ENCODE measurements at places on chromosomes 2 and 18. TPM values are rescaled to one million over a fixed set of nuclear protein-coding genes. Genes with fewer than 3 reads are reported as not detected.

GRCh38 chr2:75790121-75790813, 79.6 kb upstream of the GCFC2 start:
- DNase-seq = no peak

DNA sequence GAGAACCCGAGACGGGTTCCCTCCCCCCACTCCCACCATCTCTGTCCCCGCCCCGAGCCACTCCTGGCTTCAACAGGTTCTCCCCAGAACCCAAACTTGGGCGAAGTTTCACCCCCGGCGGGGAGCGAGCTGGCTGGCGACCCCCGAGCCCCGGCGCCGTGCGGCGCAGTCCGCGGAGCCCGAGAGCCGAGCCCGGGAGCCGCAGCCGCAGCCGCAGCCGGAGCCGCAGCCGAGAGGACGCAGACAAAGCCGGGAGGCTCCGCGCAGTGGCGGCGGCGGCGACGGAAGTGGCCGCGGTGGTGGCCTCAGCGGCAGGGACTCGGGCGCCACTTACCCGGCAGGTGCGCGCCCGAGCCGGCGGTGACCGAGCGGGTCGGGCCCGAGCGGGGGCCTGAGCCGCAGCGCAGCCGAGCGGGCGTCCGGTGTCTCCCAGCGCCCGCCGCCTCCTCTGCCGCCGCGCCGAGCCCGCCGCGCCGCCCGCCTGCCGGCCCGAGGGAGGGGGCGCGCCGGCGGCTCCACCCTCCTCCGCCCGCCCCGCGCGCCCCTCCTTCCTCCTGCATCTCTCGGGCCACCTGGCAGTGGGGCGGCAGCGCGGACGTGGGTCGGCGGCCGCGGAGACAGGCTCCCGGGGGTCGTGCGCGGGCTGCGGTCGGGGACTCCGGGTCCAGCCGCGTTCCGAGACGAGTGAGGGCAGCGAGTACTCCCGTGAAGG, at the start of gene ECEL1:
Gene ECEL1, minus strand, starts transcription at position 450 of the 712 bp plus-strand sequence. CDS start 1,181 bp downstream, outside the sequence.
- no peak for DNase-seq

The HAAO gene
- 1.9 TPM for total RNA-seq

DNA sequence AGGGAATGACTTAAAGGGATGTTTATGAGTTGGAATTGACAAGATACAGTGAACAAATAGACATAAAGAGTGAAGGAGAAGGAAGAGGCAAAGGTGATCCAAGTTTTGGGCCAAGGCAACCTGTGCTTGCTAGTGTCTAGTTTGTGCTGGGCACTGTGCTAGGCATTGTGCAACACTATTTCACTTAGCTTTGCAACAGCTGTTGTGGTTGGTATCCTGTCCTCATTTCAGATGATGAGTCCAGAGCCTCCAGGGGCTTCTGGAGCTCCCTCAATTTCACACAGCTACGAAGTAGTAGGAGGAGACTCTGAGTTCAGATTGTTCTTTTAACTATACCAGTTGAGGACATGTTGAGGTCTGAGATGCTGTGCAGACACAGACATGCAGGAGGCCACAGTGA, 18.1 kb upstream of the LOXHD1 start:
- no peak for DNase-seq

DNA sequence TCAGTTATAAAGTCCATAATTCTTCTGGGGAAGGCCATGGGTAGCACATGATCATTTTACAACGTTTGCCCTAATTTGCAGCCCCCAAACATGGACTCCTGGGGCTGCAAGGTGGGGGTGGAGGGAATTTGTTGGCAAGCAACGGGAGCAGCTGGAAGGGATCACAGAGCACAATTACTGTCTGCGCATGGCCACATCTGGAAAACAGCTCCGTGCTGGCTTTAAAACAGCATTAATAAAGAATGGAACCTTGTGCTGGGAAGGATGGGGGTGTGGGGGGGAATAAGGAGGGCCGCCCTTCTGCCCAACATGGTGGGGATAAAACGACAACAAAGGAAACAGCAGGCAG, 60.9 kb upstream of the SLC14A2 start:
- DNase-seq = peak; percentile 59

DNA sequence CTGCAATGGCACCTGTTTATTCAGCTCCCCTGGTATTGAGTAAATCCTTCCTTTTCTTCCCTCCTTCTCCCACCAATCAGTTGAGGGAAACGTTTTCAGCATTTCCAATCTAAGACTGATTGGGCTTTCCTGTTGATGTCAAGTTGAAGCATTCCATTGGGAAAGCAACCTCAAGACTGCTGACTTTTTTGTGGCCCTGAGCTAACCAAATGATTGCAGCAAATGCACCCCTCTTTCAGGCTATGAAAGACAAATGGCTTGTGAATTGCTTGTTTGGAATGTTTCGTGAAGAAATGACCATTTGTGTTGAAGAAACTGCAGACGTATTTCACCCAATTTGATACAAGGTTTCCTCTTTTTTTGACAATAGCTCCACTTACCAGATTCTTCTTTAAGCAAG, 303.5 kb downstream of the EPHA4 start:
- DNase-seq = no peak

The DSC3 gene
- 0.10 TPM for total RNA-seq

Data from left ventricle myocardium superior (tissue), 1 donor.